ENCODE measurements at places on chromosomes 16 and 17.

GRCh38 chr17:37191219-37191618 lies 184.6 kb upstream of the C17orf78 start:
- DNase-seq, result no peak

DNA sequence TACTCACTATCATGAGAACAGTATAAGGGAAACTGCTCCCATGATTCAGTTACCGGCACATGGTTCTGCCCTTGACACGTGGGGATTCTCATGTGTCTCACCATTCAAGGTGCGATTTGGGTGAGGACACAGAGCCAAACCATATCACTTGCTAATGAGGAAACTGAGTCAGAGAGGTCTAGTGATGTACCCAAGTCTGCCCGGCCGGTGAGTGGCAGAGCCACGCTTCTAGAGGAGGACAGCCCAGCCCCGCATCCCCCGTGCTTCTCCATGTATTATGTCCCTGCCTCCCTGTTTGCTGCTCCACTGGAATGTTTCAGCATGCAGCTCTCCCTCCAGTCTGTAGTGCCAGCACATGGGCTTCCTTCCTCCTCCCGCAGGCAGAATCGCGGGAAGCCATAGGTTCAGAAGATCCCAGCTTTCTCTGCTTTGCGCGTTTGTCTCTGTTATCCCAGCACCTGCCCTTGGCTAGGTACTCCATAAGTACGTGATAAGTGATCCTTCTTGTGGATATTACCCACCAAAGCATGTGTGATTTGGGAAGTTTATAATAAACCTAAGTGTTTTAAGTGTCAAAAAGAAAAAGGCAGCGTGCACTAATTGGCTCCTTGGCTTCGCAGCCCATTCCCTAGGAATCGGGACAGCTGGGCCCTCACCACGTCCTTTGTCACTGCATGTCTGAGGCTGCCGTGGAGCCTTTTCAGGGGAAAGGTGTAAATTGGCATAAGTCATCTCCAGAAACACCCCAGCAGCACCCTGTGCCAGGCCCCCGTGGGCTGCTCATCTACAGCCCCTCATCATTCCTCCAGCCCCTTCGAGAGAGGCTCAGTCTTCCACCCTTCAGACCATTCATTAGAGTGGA lies 103.8 kb downstream of the CLEC16A start:
- DNase-seq, result no peak

- DNase-seq, result no peak
Observed at GRCh38 chr16:53743149-53743566, 39.2 kb downstream of the FTO start.

DNA sequence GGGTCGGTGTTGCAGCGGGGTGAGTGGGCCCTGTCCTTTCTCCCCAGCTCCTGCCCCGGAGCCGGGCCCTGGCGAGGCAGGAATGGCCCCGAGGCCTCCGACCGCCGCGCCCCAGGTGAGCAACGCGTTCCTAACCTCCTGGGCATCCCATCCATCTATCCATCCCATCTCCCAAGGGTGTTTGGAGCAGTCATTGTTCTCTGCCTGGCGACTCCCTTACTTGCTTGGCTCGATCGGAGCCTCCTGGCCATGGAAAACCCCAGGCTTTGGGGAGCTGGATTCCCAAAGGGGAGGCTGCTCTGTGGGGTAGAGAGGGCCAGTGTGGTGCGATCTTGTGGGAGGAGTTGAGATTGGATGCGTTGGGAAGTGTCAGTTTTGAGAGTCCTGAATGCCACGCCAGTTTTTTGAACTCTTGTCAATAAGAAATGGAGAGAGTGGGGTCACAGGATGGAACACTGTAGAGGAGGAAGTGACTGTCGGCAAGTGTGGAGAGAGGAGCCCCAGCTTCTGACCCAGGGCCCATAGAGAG lies 684 bp downstream of the ZFP90 start:
- DNase-seq, result no peak

GRCh38 chr16:10880594-10881452 lies 3.8 kb downstream of the CIITA start:
- no peak for DNase-seq

GRCh38 chr16:28569021-28569420 lies 15.3 kb downstream of the SGF29 start:
- no peak for DNase-seq

GRCh38 chr16:60041671-60042070 lies 1307.6 kb upstream of the GOT2 start:
- no peak for DNase-seq

- no peak for DNase-seq
Observed at GRCh38 chr17:51097708-51098446, 22.8 kb downstream of the SPAG9 start.

DNA sequence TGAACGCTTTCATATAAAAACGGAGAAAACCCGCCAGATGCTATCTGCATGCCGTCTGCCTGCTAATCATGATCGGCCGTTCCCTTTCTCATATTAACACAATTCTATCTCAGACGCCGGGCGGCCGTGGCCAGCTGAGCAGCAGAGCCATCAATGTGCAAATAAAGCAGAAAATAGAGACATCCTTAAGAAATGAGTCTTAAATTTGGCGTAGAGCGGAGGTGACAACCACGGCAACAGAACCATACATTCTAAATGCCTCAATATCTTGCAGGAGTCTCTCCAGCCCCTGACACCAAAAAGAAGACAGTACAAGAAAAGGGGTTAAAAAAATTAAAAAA lies 2.7 kb upstream of the IRX5 start:
- peak; percentile 16 for DNase-seq

All from NCI-H748 treated with DMSO at 0.1 percent for 48 hours (cell line).